ENCODE measurements at places on chromosomes 12 and 14.

GRCh38 chr14:103534576-103535061 is 5.6 kb downstream of the TRMT61A start:
- no peak for DNase-seq

DNA sequence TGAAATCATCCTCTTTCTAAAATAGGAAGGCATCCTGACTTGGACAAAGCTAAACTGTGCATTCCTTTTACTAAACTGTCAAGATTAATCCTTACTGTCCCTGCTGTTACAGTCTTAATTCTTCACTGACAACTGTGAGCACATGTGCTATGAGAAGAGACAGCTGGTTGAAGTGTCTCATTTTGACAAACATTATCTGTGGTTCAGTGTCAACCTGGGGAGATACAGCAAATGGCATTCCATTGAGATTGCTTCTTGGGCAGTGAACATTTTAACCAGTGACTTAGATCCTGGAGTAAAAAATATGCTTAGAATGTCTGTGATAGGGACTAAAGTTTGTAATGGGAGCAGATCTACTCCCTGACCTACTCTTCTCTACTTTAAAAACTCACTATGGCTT is 552.6 kb upstream of the ATP2B1 start:
- DNase-seq, result no peak

DNA sequence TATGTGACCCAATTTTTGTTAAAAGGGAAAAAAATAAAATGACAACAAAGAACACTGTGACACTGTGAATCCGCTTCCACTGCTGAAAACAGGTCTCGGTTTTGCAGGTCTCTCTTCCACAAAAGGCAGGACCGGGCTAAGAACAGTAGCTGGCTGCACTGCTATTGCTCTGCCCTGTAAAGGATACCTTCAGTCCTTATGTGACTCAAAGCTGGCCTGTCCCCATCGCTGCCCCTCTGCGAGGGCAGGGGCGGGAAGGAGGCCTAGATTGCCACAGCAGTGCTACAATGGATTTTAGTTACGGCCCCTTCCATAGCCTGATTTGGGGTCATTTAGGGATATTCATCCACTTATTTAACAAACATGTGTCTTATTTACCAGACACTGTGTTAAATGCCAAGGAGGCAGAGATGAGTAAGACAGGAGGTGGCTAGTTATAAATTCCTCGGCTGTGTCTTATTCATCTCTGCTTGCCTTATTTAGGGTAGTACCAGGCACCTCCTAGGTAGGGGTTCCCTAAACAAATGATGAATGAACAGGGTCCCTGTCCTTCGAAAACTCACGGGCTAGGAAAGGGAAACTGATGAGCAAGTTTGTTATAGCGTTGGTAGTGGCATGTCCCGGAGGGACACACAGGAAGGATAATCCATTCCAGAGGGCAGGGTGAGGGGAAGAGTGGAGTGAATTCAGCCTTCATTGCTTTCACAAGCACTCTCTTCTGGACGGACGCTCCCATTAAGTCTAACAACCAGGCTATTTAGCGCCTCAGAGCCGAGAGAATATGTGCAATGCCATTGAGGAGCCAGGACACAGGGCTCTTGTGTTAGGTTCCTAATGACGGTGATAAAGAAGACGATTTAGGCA is 73.3 kb downstream of the EID3 start:
- DNase-seq, result no peak

DNA sequence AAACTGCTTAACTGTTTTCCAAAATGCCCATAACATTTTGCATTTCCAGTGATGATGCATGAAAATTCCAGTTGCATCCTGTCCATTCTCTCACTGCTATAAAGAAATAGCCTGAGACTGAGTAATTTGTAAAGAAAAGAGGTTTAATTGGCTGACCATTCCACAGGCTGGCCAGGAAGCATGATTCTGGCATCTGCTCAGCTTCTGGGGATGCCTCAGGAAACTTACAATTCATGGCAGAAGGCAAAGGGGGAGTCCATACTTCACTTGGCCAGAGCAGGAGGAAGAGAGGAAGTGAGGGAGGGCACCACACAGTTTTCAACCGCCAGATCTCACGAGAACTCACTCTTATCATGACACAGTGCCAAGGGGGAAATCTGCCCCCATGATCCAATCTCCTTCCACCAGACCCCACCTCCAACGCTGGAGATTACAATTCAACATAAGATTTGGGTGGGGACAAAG is 18.2 kb upstream of the CLEC2D start:
- no peak for DNase-seq

DNA sequence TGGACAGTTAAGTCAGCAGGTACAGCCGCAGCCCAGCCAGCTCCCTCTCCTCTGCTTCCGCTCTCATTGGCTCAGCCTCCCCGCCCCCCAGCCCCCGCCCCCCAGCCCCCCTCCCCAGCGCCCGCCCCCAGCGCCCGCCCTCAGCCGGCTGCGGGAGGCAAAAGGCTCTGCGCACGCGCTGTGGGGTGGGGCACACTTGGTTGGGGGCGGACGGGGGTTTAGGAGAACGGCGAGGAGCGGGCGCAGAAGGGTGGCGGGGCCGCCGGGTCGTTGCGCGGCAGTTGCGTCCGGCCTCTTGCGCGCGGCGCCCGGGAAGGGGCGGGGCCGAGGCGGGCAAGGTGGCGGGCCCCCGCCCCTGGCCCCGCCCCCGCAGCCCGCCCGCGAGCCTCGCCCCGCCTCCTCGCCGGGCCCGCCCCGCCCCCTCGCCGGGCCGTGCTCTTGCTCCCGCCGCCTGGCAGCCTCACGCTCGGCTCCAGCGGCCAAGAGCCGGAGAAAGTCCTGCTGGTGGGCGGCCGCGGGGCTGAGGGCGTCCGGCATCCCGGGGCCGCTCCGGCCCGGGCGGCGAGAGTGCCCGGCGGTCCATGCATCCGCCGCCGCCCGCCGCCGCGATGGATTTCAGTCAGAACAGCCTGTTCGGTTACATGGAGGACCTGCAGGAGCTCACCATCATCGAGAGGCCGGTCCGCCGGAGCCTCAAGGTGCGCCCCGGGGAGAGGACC is at the start of gene PPP4R4:
PPP4R4 (plus strand) TSS at position 438 of the 719 bp plus-strand sequence; CDS start at position 582, 144 bp downstream.
- peak; percentile 82 for DNase-seq

DNA sequence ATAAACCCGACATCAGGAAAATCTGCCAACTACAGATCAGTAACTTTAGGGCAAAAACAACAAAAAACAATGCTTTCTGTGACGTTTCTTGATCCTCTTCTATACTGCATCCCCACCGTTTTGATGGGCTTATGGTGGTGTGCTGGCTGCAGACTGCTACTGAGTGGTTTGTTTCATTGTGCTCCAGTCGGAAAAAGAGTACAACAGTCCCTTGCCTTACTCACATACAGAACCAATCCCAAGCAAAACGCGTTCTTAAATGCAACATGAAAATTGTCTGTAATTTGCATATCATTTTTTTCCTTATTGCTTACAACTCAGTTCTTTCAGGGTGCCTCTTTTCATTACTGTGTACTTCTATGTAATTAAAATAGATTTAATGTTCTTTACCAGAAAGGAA is 2.3 kb downstream of the ETV6 start:
- no peak for DNase-seq

- no peak for DNase-seq
These were observed 10.7 kb upstream of the GALNT6 start for GRCh38 chr12:51401900-51402299.

DNA sequence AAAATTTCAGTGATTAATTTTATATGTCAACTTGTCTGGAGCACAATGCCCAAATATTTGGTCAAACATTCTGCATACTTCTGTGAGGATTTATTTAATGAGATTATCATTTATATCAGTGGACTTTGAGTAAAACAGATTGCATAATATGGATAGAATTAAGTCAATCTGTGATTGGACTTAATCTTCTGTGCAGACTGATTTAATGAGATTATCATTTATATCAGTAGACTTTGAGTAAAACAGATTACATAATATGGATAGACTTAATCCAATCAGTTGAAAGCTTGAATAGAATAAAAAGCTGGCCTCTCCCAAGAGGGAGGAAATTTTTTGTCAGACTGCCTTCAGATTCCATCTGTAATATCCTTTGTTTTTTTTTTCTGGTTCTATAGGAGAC is 1413.2 kb downstream of the LRFN5 start:
- DNase-seq, result no peak

DNA sequence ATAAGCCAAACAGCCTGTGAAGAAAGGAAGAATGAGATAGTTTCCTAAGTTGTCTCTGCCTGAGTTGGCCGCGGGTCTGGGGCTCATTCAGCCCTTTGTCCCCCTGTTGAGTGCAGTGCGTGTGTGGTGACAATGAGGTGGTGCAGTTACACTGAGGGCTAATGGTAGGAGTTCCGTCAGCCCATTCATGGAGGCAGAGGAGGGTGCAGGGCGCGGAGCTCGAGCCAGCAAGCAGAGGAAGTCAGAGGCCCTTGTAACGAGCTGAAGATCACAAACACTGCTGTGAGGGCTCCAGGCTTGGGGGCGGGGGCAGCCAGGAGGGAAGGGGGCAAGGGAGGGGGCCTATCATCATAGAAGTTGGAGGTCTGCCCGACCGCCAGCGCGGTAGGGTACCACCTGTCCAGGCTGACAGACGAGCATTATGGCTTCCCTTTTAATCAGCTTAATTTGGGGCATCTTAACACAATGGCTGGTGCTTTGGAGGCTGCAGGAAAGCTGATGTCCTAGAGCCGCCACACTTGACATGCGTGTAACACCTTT is 20.5 kb downstream of the CCND2 start:
- no peak for DNase-seq

DNA sequence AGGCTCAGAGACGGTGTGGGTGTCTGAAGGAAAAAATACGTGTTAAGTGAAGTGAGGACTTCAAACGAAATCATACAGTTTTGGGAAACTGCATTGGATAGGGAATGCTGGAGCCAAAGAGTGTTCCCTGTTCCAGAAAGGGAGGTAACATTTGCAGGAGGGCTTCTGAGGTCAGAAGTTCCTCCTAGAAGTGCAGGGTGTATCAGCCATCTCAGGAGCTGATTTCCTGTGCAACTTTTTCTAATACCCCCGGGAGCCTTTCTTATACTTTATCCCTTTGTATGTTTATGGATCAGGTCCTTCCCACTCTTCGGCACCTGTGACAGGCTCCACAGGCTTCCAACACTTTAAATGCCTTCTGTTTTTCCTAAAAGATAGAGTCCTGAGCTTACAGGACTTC is 24.9 kb downstream of the ZNF664 start:
- DNase-seq, result no peak

DNA sequence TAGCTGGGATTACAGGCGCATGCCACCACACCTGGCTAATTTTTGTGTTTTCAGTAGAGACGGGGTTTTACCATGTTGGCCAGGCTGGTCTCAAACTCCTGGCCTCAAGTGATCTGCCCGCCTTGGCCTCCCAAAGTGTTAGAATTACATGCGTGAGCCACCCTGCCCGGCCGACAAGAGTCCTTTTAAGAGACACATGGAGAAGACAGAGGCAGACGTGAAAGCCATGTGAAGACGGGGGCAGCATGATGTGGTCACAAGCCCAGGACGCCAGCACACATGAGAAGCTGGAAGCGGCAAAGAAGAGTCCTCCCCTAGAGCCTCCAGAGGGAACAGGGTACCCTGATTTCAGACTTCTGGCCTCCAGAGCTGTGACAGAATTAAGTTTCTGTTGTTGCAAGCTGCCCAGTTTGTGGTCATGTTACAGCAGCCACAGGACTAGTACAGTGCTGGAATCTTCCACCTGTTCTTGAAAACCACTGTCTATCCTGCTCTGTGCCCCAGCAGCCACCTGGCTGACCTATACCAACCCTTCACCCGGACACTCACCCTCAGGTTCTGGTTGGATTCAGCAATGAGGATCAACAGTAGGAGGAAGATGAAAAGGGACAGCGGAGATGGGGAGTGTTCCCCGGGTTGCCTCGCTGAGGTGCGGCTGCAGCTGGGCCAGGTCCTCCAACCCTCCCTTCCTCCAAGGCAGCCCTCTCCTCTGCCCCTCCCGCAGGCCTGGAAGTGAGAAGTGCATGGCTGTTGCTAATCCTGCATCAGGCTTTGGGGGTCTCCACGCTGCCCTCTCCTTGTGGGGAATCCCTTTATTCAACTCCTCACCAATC is 16.9 kb downstream of the VPS37B start:
- no peak for DNase-seq

GRCh38 chr14:63986789-63987533 is 134.2 kb downstream of the SYNE2 start:
- no peak for DNase-seq

DNA sequence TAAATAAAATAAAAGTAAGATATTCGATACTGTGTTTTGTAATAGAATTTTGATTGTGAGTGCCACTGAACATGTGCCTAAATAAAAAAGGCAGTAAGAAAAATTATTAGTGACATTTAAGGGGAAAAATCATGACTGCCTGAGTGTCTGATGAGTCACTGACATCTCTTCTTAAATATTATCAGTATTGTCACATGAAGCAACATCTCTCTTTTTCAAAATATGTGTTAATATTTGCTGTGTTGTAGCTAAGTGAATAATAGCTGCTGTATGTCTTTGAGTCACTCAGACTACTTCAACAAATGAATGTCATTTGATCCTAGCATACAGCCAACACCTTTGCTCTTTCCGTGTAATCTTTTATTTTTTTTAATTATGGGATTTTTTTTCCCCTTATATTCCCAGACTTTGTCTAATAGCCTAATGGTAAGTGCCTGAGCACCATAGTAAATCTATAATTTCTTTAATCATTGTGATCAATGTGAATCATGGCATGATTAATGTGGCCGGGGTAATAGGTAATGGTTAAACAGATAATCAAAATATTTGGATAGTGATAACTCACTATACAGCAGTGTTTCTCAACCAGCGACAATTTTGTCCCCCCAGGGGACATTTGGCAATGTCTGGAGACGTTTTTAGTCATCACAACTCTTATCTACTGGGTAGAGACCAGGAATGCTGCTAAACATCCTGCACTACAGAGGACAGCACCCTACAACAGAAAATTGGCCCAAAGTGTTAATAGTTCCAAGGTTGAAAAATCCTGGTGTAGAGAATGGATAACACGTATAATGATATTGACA is 11.7 kb upstream of the OTX2 start:
- DNase-seq, result no peak

GRCh38 chr12:5480218-5480937 is 48.5 kb downstream of the NTF3 start:
- no peak for DNase-seq
